NAMALWA (cell line): ENCODE measurements at places on chromosomes 7 and 10.
A peak's percentile ranks its signal among the peaks of the same experiment; 100 is the strongest.

- no peak for DNase-seq
Observed at GRCh38 chr10:93707623-93708022, 5.2 kb upstream of the FRA10AC1 start.

DNA sequence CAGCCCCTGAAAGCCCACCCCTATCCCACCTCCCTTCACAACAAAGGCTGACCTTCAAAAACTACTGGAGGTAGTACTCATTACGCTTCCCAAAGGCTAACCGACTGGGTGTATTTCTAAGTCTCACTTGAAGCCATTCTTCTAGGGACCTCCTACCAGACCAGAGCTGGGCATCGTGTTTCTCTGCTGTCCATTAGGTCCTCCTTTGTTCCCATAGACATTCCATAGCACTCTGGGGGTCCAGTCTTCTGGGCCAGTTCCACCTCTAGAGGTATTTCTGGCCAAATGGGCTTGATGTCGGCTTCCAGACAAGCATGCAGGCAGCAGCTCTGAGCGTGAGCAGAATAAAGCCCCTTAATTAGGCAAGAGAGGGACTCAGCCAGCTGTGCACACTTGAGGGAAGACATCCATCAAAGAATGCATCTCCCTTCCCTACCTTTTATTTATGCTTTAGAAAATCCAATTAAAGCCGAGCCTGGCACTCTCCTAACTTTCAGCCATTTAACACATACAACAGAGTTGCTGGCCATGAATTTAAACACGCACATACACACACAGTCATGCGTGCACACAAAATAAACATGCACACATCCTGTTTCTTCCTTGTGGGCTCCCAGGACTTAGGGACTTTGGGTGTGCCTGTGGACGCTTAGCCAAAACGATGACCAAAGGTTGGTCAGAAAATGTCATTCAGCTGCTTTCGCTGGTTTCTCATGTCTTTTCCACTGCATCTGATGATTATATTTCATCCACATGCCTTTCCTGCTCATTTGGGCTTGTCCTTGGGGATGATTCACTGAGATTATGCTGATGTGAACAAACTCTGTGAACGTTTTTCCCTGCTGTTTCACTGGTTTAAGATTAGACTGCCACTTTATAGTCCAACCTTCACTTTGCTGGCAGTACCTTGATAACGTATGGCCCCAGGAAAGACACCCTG is 362.0 kb upstream of the NFE2L3 start:
- DNase-seq = no peak

DNA sequence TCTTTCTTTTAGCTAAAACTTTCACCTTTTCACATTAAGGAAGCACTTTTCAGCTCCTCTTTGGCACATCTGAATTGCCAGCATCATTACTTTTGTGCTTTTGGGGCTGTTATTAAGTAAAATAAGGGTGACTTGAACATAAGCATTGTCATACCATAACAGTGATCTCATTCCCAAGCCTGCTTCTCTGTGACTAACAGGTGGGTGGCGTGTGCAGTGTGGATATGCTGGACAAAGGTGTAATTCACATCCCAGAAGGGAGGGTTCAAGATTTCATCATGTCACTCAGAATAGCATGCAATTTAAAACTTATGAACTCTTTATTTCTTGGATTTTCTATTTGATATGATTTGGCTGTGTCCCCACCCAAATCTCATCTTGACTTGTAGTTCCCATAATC is 517.4 kb upstream of the MKI67 start:
- no peak for DNase-seq

- peak; percentile 57 for DNase-seq
Observed at GRCh38 chr7:123635551-123636359, 19.9 kb upstream of the LMOD2 start.

GRCh38 chr10:89518108-89518507 is 17.3 kb downstream of the SLC16A12 start:
- DNase-seq = no peak

DNA sequence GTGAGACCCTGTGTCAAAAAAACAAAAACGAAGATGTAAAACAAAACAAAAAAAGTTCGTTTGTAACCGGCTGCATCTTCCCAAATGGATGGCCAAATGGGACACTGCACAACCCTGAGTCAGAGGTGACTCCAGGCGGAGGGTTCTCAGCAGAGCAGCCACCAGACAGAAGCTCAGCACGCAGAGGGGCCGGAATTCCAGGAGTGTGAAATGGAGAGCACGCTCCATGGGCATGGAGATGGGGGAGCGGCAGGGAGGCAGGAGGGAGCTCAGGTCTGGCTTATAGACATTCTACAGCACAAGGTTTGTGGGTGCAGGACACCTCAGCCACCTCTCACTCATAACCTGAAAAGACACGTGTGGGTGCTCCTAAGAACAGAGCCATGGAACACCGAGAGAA is 227.0 kb downstream of the MAD1L1 start:
- DNase-seq = no peak

- DNase-seq = no peak
Observed at GRCh38 chr7:92343714-92344113, 97.9 kb downstream of the ANKIB1 start.

DNA sequence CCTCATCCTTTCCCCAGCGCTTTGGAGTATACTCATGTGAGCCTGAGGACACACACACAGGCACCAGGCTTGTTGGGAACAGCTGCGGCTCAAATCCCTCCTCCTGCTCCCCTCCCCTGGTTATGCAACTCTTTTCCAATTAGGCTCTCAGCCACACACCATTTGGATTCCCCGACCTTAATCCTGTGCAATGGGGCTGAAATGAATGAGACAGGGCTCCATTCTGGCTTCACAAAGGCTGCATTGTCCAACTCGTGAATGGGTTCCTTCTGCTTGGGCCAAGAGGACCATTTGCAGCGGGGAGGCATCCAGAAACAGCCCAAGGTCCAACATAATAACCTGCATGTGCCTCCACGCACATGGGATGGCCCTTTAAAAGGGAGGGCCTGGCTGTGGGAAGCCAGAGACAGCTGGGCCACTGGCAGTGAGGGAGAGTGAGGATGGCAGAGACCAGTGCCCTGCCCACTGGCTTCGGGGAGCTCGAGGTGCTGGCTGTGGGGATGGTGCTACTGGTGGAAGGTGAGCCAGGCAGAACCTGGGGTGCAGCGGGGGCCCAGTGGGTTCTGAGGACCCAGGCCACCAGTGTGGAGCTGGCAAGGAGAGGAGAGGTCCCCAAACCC is at the start of gene RGR:
TSS of gene RGR (plus strand) at position 403 of the 620 bp plus-strand sequence. CDS start at position 441, 38 bp downstream.
- DNase-seq = no peak

GRCh38 chr10:92742331-92743228 is 52.8 kb downstream of the HHEX start:
- peak; percentile 91 for DNase-seq

DNA sequence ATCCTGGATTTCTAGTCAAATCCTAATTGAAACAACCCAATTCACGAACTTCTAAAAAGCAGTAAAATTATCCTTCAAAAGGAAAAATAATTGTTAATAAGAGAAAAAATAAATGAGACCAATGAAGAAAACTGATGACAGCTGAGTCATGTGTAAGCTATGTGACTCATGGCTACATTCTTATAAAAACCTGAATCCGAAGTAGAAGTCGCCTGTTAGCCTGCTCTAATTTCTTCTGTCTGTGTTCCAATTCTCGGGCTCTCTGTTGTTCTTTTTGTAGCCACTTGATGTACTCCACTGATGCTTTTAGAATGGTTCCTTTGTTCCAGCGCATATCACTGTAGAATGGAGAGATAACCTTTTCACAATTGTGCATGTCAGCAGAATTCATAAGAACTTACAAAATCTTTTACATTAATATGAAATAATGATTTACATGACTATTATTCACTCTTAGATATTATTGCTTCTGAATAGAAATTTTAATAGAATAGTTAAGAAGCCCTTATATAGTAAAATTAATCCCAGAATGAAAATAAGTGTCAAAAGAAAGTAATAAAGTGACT is 88.8 kb downstream of the TFEC start:
- no peak for DNase-seq

DNA sequence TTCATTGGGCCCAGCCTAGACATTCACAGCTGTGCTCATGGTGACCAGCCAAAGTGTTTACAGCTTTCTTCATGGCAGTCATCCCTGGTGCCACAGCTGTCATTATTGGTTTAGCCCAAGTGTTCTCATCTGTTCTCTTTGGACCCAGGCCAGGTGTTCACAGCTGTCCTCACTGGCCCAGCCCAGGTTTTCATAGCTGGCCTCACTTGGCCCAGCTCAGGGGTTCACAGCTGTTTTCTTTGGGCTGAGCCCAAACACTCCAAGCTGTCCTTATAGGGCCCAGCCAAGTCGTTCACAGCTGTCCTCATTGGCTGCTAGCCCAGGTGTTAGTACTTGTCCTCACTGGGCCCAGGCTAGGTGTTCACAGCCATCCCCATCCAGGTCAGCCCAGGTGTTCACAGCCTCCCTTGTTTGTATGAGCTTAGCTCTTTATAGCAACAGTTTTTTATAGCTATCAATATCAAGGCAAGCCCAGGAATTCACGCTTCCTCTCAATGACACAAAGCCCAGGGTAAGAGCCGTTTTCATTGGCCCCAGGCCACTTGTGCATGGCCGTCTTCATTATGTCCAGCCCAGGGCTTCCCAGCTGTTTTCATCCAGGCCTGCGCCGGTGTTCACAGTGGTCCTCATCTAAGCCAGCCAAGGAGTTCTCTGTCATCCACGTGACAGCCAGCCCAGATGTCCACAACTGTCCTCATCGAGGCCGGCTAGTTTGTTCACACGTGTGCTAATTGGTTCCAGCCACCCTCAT is 11.6 kb downstream of the FRG2B start:
- peak; percentile 20 for DNase-seq

DNA sequence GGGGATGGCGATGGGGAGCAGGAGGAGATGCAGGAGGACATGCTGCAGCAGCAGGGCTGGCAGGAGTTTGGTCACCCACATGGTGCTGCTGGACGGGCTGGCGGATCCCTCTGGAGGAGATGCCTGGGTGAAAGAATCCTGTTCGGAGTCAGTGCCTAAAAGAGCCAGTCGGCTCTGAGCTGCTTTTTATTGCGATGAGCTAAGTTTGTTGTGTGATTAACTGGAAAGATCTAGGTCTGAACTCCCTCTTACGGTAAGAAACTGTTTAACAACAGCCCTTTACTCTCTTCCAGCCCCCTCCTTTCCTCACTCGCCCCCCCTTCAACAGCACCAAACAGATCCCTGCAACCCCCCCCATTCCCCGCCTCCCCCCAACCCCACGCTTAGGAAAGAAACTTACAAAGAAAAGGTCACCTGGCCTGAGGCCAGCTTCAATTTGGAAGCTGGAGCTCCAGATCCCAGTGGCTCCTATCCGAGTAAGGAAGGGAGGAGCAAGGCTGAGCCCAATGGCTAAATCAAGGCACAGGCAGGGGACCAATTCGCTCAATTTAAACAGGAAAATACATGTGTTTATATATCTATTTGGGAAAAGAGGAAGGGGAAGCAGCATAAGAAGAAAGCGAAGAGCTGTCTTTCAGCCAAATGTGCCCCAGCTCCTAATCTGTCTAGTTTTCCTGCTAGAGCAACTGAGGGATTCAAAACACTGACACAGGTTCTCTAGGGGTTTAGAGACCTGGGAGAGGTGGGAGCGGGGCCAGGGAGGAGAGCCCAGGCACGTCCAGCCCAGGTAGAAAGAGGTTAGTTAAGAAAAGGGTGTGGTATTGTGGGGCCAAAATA is at the start of gene HGF:
TSS of gene HGF (minus strand) at position 157 of the 837 bp plus-strand sequence. CDS start at position 81, 76 bp downstream.
- no peak for DNase-seq
